CD4-positive, alpha-beta T cell treated with Interleukin-2 at 100 ng/mL for 4 hours (primary cell): ENCODE measurements at places on chromosomes 11 and 22.

- no peak for DNase-seq
These were observed 893.7 kb downstream of the FAM181B start for GRCh38 chr11:81839976-81840375.

- DNase-seq = no peak
These were observed 56.9 kb upstream of the PRSS23 start for GRCh38 chr11:86743223-86744118.

- DNase-seq = no peak
These were observed 14.4 kb upstream of the SLC22A6 start for GRCh38 chr11:62999156-62999555.

GRCh38 chr11:129508163-129508562 lies 132.5 kb downstream of the BARX2 start:
- DNase-seq = no peak

DNA sequence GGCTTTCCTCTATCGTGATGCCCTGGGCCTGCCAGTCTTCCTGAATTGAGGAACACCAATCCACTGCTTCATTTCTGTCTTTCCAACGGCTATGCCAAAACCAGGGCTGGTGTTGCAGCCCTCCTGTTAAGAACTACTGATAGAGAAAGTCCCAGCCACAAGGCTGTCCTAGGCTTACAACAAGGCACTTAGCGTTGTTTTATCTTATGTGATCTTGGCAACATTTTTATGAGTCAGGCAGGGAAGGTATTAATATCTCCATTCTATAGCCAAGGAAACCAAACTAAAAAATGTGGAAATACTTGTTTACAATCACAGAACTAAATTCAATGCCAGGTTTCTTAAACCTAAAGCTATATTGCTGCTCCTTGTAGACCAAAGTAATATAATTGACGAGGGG lies 89.9 kb upstream of the AMOTL1 start:
- no peak for DNase-seq

DNA sequence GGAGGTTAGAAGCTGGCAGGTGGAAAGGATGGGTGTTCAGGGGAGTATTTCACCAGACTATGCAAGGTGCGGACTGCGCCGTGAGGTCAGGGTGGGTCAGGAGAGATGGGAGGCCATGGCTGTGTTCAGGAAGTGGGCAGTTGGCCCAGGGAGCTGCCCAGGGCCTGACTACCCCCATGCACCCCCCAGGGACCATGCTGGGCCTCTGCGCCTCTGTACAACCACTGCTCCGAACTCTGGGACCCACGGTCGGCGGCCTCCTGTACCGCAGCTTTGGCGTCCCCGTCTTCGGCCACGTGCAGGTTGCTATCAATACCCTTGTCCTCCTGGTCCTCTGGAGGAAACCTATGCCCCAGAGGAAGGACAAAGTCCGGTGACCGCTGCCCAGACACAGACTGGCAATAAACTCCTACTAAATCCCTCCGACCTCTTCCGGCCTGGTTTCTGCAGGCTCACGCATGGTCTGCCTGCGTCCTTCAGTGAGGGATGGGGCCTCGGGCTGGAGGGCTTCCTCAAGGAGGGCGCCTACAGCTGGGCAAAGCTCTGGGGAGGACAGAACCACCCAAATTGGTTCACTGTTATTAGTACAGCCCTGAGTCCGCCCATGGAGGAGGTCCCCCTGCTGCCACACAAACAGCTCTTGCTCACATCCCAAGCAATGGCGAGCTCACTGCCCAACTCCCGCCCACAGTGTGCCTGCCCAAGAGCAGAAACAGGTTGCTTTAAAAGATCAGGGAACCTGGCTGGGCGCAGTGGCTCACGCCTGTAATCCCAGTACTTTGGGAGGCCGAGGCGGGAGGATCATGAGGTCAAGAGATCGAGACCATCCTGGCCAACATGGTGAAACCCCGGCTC lies 4.2 kb downstream of the PHLDA2 start:
- DNase-seq = no peak

DNA sequence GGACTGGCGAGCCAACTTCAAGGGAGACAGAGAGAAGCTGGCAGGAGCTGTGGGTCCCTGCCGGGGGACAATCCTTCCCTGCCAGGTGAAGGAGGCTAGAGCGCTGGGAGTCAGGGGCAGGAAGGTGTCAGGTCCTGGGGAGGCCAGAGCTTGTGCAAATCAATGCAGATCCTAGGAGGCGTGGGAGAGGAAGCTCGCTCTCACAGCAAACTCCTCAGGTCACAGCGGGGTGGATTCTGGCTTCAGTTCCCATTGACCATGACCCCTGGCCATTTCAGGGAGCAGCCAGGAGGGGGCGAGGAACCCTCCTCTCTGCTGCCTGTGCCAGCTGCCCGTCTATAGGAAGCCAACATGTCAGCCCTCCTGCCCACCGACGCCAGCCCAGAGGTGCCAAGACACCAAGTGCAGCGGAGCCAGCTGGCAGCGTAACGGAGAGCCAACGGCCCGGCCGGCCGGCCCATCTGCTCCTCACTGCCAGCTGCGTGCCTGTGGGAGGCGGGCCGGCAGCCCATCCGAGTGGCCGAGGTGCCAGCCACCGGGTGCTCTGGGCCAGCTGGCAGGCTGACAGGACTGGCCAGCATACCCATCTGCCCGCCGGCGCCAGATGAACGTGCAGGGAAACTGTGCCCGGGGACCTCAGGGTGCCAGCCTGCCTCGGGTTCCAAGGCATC lies 374.8 kb downstream of the MIAT start:
- no peak for DNase-seq

DNA sequence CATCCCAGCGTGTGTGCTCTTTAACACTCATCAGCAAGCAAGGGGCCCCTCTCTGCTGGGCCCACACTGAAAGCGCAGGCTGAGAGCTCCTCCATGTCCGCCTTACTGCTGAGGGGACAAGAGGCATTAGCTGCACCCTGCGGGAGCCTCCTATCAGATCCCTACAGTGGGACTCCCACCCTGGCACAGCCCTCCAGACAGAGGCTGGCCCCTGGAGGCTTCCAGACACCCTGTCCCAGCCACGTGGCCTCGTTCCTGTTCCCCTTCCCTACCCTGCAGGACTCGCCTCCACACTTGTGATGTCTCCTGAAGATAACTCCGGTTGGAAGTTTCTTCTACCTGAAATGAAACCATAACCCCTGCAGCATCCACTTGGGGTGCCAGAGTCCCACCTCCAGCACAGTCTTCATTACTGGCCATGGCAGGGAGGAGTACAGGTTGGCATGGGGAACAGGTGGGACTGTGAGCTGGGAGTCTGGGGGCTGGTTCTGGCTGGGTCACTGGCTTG lies 5.0 kb upstream of the SH3BP1 start:
- DNase-seq = peak; percentile 38
